ENCODE measurements at places on chromosomes 3 and 15.
A peak's percentile ranks its signal among the peaks of the same experiment; 100 is the strongest.

- peak; percentile 12 for DNase-seq
These were observed 31.9 kb upstream of the RAB6B start for GRCh38 chr3:133927540-133928066.

GRCh38 chr3:113461488-113461887 is 20.2 kb upstream of the CFAP44 start:
- no peak for DNase-seq

DNA sequence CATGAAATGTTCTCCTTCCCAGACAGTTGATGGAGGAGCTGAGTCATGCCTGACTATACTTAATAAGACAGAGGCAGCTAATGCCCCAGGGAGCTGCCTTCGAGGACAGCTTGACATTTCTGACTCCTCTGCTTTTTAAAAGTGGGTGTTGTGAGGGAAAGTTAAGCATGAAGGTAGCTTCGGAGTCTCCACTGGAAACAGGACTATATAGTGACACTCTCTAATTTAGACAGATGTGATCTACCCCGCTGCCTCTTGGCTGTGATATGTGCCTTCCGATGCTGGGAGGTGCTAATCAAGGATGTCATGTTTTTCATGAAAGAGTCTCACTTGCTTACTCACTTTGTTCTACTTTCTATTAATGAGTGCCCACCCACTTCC is 72.7 kb downstream of the IL1RAP start:
- DNase-seq, result no peak

DNA sequence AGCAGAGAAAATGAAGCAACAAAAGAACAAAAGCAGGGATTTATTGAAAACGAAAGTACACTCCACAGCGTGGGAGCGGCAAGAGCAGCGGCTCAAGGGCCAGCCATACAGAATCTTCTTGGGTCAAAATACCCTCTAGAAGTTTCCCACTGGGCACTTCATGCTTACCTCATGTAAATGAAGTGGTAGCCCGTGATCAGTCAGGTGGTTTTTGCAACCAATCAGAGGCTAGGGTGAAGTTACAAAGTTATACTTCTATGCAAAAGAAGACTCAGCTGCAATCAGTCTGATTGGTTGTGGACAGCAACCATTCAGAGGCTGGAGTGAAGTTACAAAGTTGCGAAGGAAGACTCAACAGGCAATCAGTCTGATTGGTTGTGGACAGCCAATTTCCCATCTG is 37.8 kb upstream of the TRH start:
- DNase-seq, result peak; percentile 18

DNA sequence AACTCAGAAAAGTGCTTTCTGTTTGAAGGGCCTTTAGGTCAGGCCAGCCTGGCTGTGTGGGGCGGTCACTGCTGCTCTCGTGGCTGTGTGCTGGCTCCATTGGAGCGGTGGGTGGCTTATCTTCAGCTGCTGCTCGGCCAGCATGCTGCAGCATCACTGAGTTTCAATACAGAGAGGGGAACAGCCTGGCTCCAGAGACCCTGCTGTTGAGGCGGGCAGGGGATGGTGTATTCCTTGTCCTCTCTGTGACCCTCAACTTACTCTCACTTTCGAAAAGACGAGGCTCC is 248.5 kb upstream of the ONECUT1 start:
- DNase-seq, result no peak
